ENCODE measurements at places on chromosomes 5 and 9.

GRCh38 chr5:138366632-138367382 lies 14.3 kb downstream of the KDM3B start:
- no peak for DNase-seq

GRCh38 chr9:79764374-79764773 lies 192.6 kb downstream of the TLE4 start:
- DNase-seq: no peak

GRCh38 chr5:167783145-167783817 lies 508.2 kb upstream of the WWC1 start:
- no peak for DNase-seq

DNA sequence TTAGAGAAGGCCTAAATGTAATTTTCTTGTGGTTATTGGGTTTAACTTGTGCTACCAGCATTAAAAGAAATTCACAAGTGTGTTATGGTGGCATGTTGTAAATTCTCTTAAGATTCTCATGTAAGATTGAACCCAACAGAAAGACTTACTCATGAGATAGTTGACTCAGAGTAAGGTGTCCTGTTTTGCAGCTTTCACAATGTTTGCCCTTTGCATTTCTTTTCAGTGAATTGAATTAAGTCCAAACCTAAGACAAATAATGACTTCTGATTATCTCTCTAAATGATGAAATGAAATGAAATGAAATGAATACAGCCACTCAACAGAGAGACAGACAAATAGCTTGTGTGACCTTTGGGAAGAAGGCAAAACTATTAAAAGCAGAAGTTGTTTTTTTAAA lies 1696.9 kb upstream of the WWC1 start:
- no peak for DNase-seq

GRCh38 chr9:136489731-136490130 lies 6.9 kb upstream of the SEC16A start:
- no peak for DNase-seq

GRCh38 chr5:88883059-88883835 lies at the start of gene MEF2C:
Gene MEF2C, minus strand, starts transcription at chr5:88883184. Its CDS starts 59,396 bp downstream, at chr5:88823788.
- no peak for DNase-seq

- DNase-seq: no peak
These were observed 230.5 kb downstream of the PIK3R1 start for GRCh38 chr5:68446070-68446357.

GRCh38 chr5:96347502-96348292 lies 85.4 kb downstream of the PCSK1 start:
- no peak for DNase-seq

GRCh38 chr5:337563-338130 lies 16.1 kb downstream of the AHRR start:
- DNase-seq: no peak

DNA sequence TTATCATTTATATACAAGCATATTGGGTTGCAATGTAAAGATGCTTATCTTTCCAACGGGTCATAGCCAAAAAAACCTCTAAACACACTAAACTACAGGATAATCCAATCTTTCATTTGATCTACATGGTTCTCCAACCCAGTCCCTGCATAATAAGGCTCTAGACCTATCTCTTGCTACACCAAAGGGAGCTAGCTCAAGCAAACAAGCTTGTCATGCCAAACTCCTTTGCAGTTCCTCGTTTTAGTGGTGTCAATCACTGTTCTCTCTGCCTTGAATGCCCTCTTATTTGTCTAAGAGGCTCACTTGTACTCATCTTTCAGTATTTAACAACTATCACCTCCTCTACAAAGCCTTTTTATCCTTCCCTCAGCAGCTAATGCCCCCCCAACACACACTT lies 5.6 kb downstream of the HOMER1 start:
- DNase-seq: no peak

GRCh38 chr5:129400395-129400983 lies 59.6 kb upstream of the ADAMTS19 start:
- DNase-seq: no peak

GRCh38 chr5:141807732-141808131 lies 70.5 kb downstream of the PCDH1 start:
- no peak for DNase-seq

DNA sequence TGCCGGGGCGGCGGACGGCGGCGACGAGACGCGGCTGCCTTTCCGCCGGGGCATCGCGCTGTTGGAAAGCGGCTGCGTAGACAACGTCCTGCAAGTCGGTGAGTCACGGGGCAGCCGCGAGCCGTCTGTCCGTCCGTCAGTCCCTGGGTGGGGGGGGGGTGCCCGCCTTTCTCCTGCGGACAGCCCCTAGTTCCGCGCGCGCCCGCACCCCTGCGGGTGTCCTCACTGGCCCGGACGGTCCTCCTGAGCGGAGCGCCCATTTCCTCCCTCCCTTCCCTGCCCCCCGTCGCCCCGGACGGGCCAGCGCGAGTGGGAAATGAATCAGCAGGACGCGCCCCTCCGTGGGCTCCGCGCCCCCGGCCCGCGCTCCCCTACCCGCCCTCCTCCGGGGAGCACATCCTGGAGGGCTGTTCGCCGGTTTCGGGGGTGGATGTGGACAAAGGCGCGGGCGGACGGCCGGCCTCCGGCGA lies 828 bp downstream of the ZSWIM6 start:
- peak; percentile 18 for DNase-seq

DNA sequence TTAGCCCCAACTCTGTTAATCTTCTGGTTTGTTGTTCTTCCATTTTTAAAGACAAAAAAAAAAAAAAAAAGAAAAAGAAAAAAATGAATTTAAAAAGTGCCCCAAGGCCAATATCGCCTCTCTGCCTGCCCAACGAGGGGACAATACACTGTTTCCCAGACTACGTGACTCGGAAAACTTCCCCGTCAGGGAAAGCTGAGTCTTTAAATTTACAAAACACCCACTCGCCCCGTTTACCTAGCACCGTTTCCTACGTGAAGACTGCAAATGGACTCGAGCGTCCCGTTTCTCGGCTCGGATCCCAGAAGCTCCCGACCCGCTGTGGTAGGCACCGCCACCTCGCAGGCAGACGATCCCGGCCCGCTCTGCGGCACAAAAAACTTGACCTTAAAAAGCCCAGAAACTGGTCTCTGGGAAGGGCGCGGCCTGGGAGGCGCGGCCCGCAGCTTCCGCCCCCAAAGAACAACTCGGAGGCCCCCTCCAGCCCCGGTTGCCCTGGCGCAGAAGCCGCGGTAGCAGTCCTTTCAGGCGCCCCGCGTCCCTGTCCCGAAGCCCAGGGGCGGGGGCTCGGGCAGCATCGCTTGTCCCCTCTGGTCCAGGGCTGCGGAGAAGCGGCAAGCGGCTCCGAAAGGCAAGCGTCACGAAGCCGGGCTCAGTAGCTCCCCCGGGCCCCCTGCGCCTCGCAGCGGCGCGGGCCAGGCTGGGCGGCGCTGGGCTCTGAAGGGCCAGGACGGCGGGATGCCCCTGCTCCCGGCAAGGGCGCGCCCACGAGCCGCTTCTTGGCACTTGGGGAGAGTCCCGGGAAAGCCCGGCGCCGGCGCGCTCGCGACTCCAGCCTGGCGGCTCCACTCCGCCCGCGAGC lies at the start of gene GCNT4:
Gene GCNT4, minus strand, starts transcription at position 367 of the 862 bp plus-strand sequence. CDS start 22,521 bp downstream, outside the sequence.
- DNase-seq: peak; percentile 30

DNA sequence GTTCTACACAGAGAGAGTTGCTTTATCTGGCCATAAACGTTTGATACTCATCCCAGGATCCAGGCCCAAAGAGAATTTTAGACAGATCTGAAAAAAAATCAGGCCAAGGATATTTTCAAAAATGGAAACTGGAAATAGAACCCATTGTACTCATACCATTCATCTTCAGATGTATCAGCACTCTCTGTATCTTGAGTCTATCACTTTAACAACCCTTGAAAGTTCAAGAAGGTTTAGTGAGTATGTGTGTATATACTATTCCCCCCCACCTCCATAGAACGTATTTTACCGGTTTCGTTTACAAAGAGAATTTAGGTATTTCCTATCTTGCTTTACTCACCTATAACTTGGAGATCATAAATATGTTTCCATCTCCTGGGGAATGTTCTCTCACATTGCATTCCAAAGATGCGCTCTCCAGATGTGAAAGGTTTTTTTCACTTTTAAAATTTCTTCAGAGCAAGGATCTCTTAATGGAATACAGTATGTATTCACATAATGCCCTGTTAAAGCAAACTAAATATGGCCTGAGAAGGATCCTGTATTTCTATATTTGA lies 105.5 kb upstream of the TUT7 start:
- DNase-seq: no peak

DNA sequence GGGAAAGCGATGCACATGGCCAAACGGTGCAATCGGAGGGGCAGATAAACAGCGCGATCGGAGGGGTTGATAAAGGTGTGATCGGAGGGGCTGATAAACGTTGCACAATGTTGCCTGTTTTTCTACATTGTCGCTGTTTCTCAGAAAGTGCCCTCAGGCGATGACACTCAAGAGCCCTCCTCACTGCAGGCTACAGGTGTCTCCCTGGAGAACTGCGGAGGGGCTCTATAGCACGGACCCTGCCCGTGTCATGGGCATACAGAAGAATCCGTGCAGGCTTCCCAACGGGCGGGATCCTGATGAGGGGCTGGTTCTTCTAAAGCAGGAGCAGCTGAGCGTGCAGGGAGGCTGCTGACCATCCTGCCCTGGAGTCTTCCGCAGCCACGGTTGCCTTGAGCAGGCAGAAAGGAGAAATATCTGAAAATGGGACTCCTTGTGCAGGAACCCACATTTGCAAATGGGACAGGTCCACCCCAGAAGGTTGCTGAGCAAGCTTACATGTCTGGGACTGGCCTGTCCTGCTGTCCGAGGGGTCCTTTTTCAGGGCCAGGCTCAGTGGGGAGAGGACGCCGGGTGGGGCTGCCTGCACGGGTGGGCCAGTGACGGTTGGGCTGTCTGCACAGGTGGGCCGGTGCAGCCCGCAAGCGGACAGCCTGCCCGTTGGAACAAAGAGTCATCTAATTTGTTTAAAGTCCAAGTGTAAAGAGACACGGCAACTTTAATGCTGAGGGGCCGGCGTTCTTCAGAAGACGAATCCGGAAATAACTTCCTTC lies 25.1 kb upstream of the LPCAT1 start:
- DNase-seq: no peak

GRCh38 chr9:87567983-87568382 lies 70.3 kb downstream of the DAPK1 start:
- DNase-seq: no peak

GRCh38 chr9:37471942-37472684 lies 6.9 kb upstream of the ZBTB5 start:
- no peak for DNase-seq

DNA sequence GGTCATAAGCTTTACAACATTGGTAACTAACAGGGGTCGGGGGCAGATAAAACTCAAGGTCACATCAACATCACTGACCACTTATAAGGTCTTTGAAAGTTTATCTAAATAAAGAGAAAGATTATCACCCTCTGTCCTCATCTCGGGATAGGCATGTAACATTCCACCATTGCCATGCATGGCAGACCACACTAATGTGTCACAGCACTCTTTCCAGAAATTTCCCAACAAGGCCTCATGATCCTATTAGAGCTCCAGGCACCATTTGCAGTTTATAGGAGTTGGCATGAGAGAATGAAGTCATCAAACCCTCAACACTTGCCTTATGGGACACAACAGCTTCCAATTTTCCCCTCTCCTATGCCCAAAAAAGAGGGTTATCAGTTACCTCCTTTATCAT lies 31.9 kb upstream of the ZNF622 start:
- no peak for DNase-seq

- no peak for DNase-seq
These were observed 972.6 kb upstream of the SEMA6A start for GRCh38 chr5:117547192-117547591.

GRCh38 chr5:73365301-73365853 lies 83.2 kb downstream of the FOXD1 start:
- DNase-seq: no peak

GRCh38 chr9:113502427-113503034 lies 39.0 kb downstream of the RGS3 start:
- no peak for DNase-seq

GRCh38 chr9:4298255-4299004 lies 1.4 kb downstream of the GLIS3 start:
- no peak for DNase-seq

- no peak for DNase-seq
These were observed 421.3 kb downstream of the BNC2 start for GRCh38 chr9:16449076-16449730.

DNA sequence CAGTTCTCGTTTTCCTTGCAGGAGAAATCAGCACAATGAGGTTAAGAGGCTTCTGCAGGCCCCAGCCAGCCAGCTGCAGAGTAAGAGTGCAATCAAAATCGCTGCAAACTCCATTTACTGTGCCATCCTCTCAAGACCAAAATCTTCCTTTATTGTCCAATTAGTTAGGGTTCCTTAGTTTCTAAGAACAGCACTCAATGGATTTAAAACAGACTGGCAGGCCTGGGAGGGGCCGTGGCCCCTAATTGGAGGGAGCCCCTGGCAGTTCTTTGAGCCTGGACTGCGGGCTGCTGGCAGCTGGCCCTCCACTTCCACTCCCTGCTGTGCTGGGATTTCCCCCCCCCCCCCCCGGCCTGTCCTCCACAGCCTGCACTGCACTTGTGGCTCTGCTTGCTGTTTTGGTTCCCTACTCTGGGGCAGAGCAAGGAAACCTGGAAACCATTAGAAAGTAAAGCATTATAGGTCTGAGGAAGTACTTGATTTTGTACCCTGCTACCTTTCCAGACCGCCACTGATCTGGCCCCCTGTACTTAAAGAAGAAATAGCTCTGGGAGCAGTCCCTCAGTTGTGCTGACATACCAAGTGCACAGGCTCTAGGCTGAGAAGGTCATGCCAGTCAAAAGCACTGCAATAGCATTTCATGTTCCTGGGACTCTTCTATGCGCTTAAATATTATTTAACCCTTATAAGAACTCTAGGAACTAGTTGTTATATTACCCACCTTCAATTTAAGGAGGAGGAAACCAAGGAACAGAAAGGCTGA lies 129.0 kb downstream of the APBA1 start:
- DNase-seq: no peak
